ENCODE measurements at places on chromosomes 4 and X.

- no peak for DNase-seq
These were observed 472.2 kb upstream of the TENM3 start for GRCh38 chr4:181770971-181771370.

DNA sequence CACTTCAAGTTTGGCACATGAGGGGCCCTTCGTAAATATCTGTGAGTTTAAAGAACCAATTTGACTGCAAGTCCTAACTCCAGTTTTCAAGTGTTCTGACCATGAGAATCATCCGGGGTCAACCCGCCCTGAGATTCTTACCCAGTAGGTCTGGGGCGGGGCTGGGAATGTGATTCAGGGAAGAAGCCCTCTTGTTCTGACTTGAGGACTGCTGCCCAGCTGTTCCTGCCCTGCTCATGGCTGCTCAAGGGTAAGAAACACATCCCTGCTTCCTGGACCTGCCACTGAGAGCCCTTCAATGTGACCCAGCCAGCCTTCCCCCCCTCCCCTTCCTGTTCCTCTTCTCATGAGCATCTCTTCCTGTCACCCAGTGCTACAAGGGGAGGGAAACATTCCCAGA lies 92.7 kb upstream of the PGRMC2 start:
- no peak for DNase-seq

DNA sequence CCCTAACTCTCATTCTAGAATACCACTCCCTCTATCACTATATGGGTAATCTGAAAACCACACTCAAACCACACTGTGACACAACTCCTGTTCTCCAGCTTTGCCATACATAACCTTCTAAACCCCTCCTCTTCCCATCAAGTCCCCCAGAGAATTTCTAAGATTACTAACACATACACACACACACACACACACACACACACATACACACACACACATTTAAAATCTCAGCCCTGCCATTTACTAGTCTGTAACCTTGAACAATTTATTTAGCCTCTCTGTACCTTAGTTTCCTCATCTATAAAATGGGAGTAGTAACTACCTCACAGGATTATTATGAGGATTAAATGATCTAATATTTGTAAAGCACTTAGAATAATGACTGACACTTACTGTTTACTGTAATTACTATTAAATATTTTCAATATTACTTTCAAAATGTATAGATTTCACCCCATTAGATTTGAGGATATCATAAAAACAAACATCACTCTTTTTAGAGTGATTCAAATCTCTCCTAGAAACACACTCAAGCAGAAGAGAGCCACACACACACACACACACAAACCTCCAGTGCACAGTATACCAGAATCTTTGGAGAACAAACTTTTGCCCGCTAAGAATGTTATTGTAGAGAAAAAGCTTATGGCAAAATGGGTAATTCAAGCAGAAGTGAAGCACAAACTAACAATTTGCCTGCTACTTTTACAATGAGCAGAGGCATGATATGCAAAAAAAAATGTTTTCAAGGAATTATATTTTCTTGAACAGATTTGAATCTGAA lies 3.8 kb downstream of the ANKRD50 start:
- DNase-seq = no peak

GRCh38 chr4:111662496-111662895 lies 482.8 kb upstream of the FAM241A start:
- DNase-seq = no peak

- no peak for DNase-seq
These were observed 83.6 kb downstream of the MXRA5 start for GRCh38 chrX:3262901-3263300.

- no peak for DNase-seq
These were observed 821.3 kb downstream of the TRIML1 start for GRCh38 chr4:188960411-188961093.

DNA sequence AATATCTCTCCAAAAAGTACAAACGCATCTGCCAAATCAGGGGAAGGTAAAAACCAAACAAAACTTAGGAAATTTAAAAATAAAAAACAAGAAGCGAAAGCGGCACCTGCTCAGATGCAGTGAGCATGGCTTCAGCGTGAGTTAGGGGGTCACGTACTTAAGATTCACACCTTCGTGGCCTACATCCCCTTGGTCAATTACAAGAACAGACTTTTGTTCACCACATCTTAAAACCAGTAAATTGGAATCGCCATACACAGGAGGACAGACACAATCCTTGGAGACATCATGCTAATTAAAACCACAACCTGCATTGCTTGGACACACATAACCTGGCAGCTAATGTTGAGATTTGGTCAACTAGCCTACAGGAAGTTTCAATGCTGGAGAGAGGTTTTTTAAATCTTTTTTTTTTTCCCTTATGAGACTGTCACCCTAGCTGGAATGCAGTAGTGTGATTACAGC lies 12.5 kb upstream of the SEL1L3 start:
- DNase-seq = no peak

GRCh38 chr4:113665036-113665435 lies 96.5 kb downstream of the CAMK2D start:
- no peak for DNase-seq

GRCh38 chrX:153922932-153923857 lies 2.9 kb downstream of the ARHGAP4 start:
- no peak for DNase-seq

- no peak for DNase-seq
These were observed 174.4 kb upstream of the FGF13 start for GRCh38 chrX:138885886-138886285.

GRCh38 chrX:37353646-37354045 lies 4.5 kb downstream of the PRRG1 start:
- DNase-seq = no peak

DNA sequence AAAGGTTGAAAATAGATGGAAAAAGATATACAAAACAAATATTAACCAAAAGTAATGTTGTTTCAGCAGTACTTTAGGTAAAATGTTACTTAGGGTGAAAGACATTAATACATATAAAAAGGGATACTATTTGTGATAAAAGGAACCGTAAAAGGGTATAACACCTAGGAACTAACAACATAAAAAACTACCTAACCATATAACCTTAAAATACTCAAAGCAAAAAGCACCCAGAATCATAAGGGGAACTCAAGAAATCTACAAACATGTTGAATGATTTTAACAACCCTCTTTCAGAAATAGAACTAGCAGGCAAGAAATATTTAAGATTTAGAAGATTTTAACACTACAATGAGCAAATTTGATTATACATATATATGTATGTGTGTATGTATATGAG lies 11.5 kb downstream of the MOSPD2 start:
- no peak for DNase-seq

DNA sequence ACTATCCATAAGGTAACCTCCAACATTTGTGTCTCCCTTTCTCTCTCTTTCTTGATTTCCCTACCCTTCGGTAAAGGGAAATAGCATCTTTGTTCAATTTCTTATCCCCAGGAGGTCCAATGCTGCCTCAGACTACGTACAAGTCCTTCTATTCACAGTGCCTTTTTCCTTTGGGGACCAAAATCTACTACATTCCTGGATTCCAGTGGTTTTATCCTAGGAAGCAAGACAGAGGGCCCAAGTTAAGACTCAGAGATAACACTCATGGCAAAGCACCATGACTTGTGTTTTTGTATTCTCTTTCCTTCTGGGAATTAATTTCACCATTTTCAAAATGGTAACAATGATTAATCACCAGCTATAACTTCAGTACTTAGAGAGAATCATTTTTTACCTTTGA lies 10.6 kb downstream of the G3BP2 start:
- no peak for DNase-seq

- no peak for DNase-seq
These were observed 232.3 kb upstream of the RPS6KA3 start for GRCh38 chrX:20498851-20499635.

DNA sequence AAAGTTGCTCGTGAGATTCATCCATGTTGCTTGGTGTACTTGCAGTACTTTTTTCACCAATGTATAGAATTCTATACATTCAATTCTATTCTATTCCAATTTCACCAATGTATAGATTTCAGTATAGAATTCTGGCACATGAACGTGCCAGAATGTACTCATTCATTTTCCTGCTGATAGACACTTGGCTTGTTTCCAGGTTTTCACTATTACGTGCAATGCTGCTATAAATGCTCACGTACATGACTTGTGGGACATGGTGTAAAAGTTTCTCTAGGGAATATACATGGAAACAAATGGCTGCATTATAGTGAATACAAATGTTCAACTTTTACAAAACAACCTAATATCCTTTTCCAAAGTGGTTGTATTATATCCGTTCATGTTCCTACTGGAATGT lies 6.8 kb upstream of the CXorf66 start:
- DNase-seq = no peak

GRCh38 chr4:106627051-106627450 lies 258.5 kb upstream of the GIMD1 start:
- DNase-seq = no peak

Measured in renal pelvis (tissue), 12 donors.